ENCODE measurements at places on chromosomes 2 and 18. TPM values are rescaled to one million over a fixed set of nuclear protein-coding genes. Genes with fewer than 3 reads are reported as not detected.

DNA sequence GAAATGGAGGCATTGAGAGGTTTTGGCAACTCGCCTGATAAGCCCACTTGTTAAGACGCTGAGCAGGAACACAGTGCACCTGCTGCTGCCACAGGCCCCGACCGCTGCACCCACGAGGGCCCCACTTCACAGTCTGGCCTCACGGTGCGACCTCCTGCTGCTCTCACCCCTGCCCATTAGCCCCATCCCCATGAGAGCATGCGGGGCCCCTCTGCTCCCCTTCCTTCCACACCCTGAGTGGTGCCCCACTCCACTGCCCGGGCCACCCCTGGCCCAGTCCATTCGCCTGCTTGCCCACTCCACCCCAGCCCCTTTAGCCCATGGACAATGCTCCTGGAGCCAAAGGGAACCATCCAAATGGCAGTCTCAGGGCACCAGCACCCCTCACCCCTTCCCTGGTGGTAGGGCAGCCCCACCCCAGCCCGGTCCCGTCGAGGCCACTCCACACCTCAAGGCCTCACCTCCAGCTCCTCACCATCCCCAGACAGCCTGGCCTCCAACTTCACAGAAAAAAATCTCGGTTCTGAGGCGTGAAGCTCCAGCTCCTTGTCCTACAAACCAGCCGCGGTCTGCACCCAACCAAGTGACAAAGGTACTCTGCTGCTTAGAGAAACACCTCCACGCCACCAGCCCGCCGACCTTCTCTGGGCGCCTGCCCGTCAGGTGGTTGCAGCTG lies 6.7 kb upstream of the GPR55 start:
- no peak for DNase-seq

DNA sequence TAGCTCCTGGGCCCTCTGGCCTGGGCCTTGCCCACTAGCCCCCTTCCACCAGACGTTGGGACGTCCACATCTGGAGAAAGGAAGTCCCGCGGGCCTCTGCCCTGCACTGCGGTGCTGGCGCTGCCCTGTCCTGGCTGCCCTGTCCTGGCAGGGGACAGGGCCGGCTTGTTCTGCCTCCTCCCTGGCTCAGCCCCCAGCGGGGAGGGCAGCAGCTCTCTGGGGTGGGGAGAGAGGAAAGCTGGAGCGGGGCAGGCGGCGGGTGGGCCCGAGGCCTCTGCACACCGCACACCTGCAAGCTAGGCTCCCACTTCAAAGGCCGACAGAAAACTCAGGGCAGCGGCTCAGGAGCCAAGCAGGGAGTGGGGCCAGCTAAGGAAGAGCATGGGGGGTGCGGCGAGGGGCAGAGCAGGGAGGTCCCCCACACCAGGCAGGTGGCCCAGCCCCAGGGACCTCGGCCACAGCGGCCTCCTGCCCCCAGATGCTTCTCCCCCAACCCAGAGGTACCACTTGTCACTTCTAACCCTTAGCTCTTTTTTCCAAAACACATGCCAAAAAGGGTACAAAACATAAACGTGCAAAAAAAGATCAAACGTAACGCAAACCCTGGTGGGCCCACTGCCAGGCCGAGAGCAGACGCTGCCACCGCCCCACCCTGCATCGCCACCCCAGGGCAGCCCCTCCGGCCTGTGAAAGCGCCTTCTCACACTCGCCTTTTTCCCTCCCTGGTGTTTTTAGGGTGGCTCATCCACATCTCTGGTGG lies 13.5 kb downstream of the SNED1 start:
- DNase-seq = no peak

DNA sequence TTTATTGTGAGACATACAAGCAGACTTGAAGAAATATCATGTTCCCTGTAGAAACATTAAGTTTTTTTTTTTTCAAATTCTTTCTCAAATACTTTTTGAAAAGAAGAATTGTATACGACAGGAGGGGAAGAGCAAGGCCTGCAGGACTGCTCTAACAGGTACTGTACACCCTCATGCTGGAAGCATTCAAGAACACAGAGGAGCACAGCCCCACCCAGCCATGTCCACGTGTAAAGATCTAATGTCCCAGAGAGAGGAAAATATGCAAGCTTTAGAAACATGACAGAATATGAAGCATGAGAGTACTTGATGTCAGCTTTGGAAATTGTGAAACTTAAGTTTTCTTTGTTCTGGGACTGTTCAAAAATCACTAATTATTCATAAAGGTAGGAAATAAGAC lies 191.6 kb downstream of the TTC32 start:
- DNase-seq = no peak

DNA sequence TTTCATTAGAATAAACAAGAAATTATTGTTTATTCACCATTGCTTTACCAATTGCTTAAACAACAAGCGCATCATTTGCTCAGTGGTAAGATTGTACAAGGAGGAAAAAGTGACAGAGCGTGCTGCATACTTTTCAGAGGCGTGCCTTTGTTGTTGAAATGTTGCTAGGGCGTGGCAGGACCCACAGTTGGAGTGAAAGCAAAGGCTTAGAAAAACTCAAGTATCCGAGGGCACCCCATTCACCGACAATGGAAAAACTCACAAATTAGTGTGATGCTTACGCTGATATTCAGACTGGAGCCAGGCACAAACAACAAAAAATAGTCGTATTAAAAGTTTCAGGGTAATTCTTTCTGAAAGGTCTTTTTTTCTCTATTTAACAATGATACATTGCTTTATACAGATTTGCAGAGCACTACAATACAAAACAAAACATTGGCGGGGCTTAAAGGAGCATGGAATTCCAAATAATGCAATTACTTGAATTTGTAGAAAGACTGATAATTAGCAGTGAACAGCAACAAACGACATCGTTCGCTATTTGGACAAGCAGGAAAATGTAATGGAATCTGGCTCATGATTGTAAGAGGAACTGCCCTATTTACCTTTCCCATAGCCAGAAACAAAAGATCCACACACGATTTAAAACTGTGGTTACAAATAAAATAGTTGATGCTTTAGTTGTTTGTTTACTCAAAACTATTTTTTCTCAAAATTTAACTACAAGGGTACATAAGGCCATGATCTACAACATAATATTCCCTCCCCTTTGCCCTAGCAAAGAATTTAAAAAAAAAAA lies 37.8 kb upstream of the RTTN start:
- no peak for DNase-seq

- DNase-seq = no peak
Observed at GRCh38 chr2:170819680-170820664, 3.3 kb downstream of the GAD1 start.

- DNase-seq = no peak
Observed at GRCh38 chr2:55301277-55301676, 32.2 kb upstream of the MTIF2 start.

SH3BP4 gene
- total RNA-seq = 25.6 TPM
